Fibroblast of gingiva (primary cell): ENCODE measurements at places on chromosomes 7 and 10.

- DNase-seq, result no peak
These were observed 56.4 kb downstream of the CDHR3 start for GRCh38 chr7:106019470-106019820.

GRCh38 chr7:101733713-101734475 is 83.5 kb upstream of the CUX1 start:
- peak; percentile 31 for DNase-seq

DNA sequence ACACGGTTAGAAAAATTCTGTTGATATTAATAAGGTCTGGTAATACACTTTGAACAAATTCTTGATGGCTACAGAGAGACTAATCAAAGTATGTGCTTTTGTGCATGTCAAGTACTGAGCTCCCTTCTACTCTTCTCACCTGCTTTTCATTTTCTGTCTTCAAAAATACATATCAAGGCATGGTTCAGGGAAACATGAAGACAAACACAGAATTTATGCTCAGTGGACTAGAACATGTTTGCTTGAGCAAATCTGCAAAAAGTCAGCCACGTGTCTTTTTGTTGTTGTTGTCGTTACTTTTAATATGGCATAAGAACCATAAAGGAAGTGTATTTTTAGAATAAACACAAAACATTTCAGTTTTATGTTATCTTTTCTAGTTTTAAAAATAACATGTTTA is 21.9 kb downstream of the CDK13 start:
- DNase-seq, result no peak

DNA sequence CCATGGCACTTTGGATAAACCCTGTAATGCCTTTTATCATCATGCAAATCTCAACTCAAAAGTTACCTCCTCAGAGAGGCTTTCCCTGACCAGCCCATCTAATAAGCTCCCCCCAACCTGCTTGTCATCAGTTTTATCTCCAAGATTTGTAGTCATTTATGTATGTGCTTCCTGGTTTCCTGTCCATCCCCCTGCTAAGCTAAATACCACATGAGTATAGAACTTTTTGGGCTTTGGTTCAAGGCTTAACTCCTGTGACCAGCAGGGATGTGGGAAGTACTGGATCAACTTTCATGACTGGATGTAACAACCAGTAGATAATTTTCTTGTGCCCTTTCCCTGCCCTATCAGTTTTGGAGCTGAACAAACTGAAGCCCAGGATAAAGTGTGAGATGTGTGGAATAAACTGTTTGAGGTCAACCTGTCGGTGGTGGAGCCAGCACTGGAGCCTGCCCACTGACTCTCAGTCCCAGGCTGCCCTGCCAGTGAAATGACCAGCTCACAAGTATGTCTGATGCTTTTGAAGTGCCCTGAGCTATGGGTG is 148.6 kb downstream of the CYP26A1 start:
- DNase-seq, result no peak

DNA sequence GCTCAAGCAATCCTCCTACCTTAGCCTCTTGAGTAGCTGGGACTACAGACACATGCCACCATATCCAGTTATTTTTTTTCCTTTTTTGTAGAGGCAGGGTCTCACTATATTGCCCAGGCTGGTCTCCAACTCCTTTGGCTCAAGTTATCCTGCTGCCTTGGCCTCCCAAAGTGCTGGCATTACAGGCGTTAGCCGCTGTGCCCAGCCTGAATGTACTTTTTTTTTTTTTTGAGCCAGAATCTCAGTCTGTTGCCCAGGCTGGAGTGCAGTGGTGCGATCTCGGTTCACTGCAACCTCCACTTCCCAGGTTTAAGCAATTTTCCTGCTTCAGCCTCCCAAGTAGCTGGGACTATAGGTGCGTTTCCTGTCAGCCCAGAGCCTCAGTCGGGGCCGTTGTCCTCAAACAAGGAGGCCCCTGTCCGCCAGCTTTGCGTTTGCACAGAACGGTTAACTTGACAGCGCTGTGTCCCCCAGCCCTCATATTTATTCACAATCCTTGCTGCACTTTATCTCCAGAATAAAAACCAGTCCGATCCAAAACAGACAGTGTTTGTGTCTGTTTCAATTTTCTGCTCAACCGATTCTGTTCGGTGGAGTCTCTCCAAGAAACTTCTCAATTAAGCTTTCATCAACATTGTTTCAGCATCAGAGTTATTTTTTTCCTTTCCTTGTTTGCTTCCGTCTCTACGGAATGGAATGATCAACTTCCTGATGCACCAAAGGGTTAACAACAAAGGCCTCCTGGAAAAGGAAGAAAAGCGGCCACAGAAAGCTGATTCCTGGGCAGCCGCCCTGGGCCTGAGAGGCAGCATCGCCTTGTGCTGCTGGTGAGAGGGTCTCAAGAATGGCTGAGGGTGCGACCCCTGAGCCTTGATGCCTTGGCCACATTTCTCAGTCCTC is 64.5 kb downstream of the PDIA4 start:
- no peak for DNase-seq

DNA sequence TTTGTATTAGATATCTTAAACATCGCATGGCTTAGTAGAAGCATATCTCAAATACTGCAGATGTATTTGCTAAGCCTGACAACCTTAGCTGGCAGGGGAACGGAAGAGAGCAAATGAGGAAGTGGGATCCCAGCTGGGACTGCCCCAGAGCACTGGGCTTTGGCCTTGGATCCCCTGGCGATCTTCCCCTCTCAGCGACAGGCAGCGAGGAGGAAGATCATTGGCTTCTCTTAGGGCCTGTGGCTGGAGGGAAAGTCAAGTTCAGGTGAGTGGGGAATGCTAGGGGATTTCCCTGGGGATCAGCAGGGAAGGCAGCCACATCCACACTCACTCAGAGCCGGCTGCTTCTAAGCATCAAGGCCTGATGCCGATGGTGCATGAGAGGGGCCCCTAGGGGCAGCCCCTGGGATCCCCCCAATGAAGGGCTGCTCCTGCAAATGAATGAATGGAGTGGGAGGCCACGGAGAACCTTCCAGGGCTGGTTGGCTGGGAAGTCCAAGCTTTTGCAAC is 42.0 kb downstream of the LYZL2 start:
- no peak for DNase-seq

DNA sequence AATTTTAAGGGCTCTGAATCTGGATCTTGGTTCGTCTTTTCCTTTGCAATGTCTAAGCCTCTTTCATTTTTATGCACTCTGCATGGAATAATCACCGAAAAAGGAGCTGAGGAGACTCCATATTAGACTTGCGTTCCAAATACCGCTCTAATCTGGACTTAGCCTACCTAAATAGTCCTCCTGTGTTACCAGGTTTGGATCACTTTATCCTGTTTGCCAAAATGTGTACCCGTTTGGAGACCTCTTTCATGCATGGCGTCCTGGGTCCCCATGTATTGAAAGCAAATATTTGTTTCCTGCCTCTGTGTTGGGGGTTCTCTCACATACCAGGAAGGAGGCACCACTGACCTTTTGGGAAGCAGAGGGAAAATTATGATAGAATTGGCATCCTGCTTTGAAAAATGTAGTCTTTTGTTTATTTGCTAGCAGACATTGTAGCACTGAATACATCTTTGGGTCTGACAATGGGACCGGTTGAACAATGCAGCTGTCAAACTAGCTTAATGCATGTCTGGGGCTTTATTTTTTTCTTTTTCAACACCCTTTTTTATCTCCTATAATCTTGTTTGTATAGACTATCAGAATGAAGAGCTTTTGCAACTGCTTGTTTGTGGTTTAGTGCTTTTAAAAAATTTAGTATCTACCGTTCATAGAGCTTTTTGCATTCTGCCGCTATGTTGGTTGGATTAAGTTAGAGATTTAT is 11.8 kb upstream of the CELF2 start:
- DNase-seq, result no peak

- no peak for DNase-seq
These were observed 237.4 kb downstream of the SEMA3D start for GRCh38 chr7:84949501-84949900.

DNA sequence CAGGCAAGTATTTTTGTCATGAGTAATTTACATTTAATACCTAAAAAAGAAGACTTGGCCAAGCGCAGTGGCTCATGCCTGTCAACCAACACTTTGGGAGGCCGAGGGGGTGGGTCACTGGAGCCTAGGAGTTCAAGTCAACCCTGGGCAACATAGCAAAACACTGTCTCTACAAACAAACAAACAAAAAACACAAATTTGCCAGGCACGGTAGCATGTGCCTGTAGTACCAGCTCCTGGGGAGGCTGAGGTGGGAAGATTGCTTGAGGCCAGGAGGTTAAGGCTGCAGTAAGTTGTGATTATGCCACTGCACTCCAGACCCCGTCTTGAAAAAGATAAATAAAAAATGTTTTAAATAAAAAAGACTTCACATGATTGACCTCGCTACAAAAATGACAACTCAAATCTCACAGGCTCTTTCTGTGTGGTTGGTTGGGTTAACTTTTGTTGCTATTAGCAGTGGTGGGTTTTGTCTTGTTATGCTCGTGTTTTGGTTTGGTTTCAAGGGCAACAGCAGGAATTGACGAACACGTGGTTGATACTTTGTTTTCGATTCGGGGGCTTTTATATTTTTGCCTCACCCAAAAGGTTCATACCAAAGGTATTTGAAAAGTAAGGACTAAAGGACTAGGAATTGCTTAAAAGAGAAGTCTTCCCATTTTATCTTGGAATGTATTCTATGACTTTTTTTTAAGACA is 227.2 kb upstream of the MKLN1 start:
- no peak for DNase-seq

DNA sequence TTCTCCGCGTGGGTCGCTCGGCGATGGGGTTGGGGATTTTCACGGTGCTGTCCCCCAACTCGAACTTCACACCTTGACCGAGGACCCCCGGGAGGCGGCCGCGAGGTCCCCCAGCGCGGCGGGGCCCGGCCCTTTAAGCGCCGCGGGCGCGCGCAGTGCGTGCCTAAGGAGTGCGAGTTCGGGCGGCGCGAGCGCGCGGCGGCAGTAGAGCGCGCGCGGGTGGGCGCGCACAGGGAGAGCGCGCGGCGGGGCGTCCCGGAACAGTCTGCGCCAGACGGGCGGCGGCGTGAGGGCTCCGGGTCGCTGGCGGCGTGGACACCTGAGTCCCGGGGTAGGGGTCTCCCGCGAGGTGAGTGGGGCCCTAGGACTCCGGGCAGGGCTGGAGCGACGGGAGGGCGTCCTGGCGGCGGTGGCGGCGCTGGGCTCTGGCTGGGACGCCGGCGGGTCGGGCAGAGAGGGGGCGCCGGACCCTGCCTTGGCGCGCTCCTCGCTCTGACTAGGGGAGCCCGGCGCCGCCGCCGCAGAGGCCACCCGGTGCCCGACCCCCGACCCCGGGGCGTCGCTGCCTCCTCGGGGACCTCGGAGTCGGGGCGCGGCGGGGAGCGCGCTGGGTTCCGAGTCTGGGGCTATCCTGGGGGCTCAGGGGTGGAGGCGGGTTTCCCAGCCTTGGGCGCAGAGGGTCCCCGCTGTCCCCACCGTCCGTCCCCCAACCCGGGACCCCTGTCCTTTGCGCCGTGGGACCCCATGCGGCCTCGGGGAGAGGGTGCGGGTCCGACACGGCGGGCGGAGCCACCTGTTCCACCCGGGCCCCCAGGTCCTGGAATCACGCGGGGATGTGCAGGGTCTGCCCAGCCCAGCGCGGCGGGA is at the start of gene PROSER2:
TSS of gene PROSER2 (plus strand) at position 235 of the 867 bp plus-strand sequence. CDS start 28,722 bp downstream, outside the sequence.
- DNase-seq, result peak; percentile 64

GRCh38 chr10:93482145-93482834 is at the start of gene MYOF:
MYOF (minus strand) TSS chr10:93482334; CDS start chr10:93482194, 140 bp downstream.
- peak; percentile 87 for DNase-seq

GRCh38 chr10:88537322-88537721 is 45.8 kb downstream of the RNLS start:
- no peak for DNase-seq

- no peak for DNase-seq
These were observed 15.9 kb downstream of the LAMB4 start for GRCh38 chr7:108114117-108114841.

- no peak for DNase-seq
These were observed 889.9 kb upstream of the PHF14 start for GRCh38 chr7:10083766-10084165.

- DNase-seq, result no peak
These were observed 100.1 kb upstream of the COL1A2 start for GRCh38 chr7:94294471-94295131.

GRCh38 chr7:44853391-44853790 is 5.5 kb upstream of the H2AZ2 start:
- no peak for DNase-seq

- no peak for DNase-seq
These were observed 74.5 kb downstream of the CCDC6 start for GRCh38 chr10:59831658-59832503.

DNA sequence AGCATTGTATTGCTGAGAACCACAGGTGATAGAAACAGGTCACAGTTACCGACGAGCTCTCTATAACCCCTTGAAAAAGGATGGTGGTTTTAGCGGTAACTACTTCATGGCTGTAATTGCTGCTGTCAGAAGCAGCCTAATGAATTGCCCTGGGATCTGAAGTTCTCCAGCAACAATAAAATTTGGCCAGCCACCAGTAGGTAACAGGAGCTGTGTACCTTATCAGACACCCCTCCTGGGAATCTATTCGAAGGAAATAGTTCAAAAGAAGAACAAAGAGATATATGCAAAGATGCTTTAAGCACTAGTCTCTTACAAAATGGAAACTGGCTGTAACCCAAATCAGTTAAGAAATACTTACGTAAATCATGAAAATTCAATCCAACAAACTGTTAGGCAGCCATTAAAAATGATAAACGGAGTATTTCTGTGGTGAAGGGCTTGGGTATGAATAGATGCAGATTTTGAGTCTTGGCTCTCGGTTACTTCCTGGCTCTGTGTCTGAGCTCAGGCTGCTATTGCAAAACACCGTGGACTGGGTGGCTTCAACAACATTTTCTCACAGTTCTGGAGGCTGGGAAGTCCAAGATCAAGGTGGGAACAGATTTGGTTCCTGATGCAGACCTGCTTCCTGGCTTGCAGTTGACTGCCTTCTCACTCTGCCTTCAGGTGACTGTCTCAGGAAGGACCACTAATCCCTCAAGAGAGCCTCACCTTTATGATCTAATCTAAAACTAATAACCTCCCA is 1.6 kb downstream of the MSRB2 start:
- peak; percentile 66 for DNase-seq

- no peak for DNase-seq
These were observed 55.0 kb upstream of the NKX6-2 start for GRCh38 chr10:132840698-132841614.
